ENCODE measurements at places on chromosomes 16 and 17.

DNA sequence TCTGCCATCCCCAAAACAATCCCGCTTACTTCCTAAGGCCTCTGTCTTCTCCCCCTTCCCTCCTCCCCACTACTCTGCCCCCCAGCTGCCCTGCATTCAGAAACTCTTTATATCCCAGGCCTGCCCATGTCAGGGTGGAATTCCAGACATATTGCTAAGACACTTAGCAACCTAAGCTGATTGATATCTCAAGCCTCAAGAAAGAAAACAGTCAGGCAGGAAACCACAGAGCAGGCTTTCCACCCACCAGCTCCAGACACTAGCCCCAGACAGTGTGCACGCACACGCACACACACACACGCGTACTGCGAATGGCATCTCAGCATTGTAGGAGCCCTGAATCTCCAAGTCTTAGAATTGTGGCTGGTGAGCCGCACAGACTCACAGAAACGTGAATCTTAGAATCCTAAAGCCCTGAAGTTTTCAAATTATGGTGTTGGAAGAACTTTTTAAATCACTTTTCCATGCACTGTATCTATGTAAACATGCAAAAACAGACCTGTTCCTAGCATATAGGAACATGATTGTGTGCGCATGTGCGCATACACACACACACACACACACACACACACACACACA is 8.8 kb upstream of the LPCAT2 start:
- DNase-seq, result no peak

DNA sequence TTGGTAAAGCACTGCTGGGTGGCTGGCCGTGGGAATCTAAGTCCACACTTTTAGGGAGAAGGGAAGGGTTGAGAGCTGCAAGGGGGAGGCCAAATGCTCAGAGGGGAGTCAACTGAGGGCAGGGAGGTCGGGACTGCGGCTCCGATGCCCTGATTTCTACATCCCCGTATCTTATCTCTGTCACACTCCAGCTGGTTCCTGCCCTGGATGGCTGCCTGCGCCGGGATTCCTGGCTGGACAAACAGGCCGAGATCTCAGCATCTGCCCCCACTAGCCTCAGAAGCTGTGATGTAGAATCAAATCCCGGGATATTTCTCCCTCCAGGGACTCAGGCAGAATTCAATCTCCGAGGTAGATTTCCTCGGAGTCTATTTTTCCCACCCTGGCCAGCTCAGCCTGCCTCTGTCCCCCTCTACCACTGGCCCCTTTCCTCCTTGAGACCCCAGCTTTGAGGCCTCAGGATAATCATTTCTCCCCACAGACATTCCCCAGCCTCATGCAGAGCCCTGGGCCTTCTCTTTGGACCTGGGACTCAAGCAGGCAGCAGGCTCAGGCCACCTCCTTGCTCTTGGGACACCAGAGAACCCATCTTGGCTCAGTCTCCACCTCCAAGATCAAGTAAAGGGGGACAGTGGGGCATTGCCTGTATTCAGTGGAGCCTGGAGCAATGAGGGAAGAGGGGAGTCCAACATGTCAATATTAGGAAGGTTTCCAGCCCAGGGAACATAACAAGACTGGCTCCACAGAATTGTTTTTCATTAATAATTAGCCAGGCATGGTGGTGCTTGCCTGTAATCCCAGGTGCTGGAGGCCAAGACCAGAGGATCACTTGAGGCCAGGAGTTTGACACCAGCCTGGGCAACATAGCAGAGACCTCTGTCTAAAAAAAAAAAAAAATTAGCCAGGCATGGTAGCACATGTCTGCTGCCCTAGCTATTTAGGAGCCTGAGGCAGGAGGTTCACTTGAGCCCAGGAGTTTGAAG is 1.8 kb downstream of the SHBG start:
- DNase-seq, result no peak

DNA sequence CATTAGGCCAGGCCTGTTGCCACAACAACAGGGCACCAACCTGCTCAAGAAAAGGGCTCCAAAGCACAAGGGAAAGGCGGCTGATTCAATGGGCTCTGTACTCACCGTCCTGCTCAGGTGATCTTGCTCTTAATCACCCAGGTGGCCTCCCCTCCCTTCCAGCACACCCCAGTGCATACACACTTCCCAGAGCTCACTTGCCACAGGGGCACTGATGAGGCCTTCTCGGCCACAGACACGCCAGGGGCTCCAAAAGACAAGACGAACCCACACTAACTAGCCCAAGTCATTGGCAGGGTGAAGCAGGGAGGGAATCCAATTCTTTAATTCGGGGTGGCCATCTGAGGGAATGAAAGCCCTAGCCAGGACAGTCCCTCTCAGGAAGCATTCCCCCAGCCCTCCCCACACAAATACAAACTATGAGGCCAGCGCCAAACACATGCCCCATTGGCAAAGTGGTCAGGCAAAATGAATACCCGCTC is 1.4 kb downstream of the MYO18A start:
- no peak for DNase-seq

DNA sequence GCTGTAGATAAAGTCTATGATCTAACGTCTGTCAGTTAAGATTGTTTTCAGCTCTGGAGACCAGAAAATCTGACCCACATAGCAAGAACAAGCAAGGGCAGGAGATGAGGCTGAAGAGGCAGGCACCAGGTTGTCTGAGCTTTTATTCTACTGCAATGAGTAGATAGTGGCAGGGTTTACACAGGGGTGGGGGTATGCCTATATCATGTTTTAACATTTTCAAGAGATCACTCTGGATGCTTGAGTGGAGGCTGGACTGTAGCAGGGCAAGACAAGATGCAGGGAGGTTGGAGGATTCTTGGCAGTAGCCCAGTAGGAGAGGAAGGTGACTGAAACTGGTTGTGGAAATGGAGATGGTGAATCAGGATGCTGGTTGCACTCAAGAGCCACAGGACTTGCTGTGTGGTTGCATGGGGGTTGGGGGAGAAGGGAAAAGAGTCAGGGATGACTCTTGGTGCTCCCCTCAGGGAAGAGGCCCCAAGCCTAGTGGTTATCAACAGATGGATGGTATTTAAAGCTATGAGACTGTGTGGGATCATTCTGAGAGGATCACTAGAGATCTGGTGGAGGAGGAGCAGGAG is 143.1 kb upstream of the KCNJ18 start:
- no peak for DNase-seq

All from CD8-positive, alpha-beta memory T cell (primary cell).